ENCODE measurements at places on chromosomes 11 and 22.

GRCh38 chr11:73949246-73949645, 1.6 kb upstream of the DNAJB13 start:
- DNase-seq, result no peak

DNA sequence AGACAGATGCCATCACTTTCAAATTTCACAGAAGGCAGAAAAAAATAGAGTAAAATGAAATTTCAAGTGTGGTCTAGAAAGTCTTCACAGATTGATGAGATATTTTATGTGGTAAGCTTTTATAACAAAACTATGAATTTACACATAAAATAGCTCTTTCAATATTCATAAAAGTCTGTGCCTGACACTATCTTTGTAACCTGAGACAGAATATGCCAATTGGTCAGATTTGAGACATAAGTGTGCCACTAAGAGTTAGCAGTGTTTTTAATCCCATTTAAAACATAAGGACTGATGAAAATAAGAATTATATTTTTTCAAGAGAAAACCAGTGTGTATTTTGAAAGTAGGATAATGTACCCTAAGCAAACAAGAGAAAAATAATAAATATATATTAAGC, 769.5 kb upstream of the LUZP2 start:
- no peak for DNase-seq

DNA sequence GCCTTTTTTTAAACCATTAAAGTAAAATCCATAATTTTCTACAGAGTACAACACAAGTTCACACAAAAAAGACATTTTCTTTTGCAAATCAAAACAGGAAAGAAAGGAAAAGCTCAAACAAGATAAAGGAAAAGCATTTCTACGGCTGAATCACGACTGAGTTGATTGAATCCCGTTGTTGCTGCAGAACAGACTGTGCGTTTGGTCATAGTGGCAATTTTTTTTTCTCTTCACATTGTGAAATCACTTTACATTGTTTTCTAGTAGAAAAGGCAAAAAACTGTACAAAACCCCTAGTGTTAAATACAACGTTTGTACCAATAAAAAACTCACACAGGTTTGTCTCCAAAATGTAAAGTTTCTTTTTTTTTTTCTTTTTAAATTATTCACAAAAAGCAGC, 17.3 kb upstream of the RAPSN start:
- DNase-seq, result no peak

DNA sequence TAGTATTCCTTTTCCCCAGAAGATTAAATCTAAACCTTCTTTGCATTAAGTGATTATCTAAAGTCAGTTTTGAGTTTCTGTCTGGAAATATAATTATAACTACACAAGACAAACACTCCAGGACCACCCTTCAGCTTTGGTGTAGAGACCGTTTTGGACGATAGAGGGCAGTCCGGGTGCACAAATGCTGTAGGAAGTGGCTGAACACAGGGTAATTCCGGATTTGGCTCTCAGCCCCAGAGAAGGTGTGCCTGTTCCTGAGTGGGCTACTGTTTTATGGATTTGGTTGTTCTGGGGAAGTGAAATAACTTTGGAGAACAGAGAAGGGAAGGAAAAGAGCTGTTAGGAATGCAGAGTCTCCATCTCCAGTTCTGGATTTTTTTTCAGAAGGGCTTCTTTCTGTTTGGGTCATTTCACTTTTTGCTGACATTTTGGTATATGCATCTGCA, 14.8 kb downstream of the EXT2 start:
- peak; percentile 32 for DNase-seq

DNA sequence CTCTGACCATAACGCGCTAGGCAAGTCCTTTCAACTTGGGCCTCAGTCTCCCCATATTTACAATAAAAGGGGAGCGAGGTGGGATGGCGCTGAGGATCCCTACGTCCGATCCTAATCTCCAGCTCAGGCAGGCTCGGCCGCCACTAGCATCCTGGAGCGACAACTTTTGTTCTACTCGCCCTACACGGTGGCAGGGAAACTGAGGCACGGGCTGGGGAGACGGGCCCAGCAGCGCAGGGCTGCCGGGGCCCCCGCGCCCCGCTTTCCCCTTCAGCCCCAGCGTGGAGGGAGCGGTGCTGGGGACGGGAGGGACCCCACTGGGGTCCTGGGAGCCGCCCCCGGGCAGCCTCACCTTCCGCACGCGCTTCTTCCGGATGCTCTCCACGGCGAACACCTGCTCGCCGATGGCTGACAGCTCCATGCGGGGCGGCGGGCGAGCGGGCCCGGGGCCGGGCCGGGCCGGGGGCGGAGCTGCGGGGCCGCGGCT, 413 bp downstream of the CBX7 start:
- DNase-seq, result no peak

GRCh38 chr11:75635066-75635862, 33.6 kb downstream of the MAP6 start:
- no peak for DNase-seq

DNA sequence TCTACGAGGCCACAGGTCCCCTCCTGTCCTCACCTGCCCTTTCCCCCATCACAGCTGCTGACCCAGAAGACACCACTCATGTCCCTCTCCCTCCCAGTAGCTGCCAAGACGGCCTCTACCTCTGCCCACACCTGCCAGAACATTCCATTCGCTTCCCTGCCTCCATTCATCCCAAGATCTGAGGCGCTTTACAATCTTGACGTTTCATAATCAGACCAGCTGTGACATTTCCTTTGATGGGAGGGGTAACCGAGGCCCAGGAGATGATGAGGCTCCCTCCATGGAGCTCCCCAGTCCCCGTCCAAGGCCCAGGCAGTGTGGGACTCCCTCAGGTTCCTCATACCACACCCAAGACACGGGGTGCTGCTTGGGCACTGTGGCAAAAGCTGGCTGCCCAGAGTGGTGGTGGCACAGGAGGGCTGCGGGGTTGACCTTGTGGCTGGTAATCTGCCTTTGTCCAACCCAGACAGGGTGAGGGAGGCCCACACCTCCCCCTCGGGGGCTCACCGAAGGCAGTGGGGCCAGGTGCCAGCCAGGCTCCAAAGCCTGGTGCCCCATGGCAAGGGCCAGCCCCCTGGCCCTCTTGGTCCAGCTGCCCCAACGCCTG, 17.3 kb downstream of the PHLDA2 start:
- no peak for DNase-seq

DNA sequence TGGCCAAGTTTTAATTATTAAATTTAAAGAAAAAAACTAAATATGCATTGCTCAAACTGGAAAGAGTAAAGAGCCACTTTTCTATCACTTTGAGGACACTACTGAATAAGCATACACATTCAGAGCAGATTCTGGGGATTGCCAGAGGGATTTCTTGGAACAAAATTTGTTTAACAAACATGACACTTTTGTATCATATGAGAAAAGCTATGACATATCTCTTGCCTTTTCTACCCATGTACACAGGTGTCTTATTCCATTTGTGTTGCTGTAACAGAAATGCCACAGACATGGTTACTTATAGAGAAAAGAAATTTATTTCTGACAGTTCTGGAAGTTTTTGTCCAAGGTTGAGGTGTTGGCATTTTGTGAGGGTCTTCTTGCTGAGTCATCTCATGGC, 13.5 kb upstream of the USP28 start:
- no peak for DNase-seq

DNA sequence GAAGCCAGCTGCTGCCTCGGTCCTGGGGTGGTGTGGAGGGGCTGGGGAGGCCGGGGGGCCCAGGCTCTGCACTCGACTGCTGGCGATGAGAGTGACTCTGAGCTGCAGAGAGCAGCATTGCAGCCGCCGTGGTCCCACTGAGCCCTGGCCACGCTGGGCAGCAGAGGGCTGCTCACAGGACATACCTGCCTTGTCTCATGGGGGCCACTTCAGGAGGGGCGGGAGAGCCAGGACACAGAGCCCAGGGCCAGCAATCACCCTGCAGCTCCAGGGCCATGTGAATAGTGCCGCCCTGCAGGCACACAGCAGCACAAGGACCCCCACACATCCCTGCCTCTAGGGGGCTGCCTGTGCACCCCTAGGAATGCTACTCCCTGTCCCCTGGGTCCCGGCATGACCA, 147.0 kb downstream of the CRYBB2 start:
- DNase-seq, result no peak

GRCh38 chr11:133381761-133382130, 150.6 kb downstream of the OPCML start:
- DNase-seq, result no peak

- DNase-seq, result no peak
These were observed 375.6 kb downstream of the LARGE1 start for GRCh38 chr22:33544707-33545106.

DNA sequence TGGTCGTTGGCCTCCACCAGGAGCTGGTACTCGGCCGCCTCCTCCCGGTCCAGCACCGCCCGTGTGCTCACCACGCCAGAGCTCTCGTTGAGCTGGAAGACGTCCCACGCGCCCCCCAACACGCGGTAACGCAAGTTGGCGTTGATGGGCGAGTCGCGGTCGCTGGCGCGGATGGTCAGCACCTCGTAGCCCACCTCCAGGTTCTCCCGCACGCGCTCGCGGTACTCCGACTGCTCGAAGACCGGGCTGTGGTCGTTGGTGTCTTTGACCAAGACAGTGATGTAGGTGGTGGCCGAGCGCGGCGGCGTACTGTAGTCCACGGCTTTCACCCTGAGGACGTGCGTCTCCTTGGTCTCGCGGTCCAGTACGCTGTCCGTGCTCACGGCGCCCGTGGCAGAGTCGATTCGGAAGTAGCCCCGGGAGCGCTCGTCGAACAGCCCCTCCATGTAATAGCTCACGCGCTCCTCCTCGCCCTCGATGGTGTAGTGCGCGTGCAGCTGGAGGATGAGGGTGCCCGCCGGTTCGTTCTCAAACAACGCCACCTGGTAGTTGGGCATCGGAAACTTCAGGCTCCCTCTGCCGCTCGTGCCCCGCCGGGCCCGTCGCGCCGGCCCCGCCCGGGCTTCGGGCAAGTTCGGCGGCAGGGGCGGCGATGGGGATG, 1.4 kb downstream of the CELSR1 start:
- DNase-seq, result no peak

- DNase-seq, result no peak
These were observed 6.5 kb downstream of the TMEM258 start for GRCh38 chr11:61785837-61786402.

DNA sequence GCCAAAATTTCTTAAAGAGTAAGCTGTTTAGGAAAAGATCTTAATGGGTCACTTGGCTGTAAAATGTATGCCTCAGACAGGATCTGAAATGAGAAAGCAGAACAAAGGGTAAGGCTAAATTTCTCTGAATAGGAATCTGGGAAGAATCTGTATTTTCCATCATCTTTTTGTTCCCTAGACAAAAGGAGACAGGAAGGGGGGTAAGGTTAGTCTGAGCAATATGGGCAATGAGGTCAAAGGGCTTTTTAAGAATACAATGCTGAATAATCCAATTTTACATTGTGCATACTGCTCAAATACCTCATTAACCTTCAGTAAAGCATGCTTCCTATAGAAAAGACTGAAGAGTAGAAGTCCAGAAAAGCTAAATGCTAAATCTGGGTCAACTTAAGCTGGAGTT, 34.6 kb downstream of the CLDN25 start:
- DNase-seq, result no peak

DNA sequence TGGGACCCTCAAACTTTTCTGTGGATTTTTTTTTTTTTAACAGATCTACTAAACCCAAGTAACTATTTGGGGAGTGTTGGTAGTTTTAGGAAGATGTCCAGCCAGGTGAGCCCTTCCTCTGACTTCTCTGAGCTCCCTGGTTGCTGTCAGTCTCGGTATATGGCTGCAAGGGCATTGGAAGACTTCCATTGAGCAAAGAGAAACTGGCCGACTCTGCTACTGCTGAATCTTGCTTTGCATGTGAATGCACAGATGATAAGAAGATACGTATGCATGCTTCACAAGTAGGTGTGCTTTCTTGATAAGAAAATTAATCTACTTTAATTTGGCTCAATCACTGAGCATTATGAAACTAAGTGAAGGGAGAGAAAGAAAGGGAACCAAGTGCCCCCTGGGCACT, 51.1 kb downstream of the BARX2 start:
- DNase-seq, result no peak

DNA sequence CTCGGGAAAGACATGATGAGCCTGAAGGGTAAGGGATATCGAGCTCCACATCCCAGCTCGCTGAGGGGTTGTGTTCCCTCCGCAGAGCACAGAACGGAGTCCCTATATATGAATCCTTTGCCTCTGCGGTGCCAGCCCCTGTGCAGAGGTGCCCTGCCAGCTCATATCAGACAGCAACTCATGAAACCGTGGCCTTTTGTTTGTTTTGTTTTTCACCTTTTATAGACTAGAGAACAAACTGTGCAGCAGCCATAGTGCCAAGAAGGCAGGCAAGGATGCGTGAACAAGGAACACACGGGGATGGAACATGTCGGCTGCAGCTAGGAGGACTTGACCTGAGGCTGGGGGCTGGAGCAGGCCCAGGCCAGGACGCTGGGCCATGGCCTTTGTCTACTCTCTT, 109.8 kb downstream of the PKNOX2 start:
- DNase-seq, result no peak

DNA sequence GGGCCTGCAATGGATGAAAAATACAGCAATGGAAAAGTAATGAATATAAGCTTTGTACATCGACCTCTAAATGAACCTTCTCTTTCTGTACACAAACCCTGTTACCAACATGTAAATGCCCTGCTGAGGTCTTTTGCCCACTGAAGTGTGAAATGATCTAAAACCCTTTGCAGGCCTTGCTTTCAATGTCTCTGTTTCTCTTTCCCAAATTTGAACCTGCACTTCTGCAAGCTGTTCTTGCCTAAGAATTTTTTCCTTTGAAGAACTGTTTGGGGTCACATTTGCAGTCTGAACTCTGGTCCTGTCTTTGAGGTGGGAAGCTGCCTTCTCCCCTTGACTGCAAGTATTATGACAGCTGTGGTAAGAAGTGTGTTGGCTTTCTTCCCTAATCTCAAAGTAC, 1237.1 kb downstream of the FAM181B start:
- no peak for DNase-seq

- DNase-seq, result no peak
These were observed 7.5 kb downstream of the ASCC2 start for GRCh38 chr22:29830585-29830984.

GRCh38 chr22:34038801-34039555, 118.7 kb upstream of the LARGE1 start:
- DNase-seq, result no peak

DNA sequence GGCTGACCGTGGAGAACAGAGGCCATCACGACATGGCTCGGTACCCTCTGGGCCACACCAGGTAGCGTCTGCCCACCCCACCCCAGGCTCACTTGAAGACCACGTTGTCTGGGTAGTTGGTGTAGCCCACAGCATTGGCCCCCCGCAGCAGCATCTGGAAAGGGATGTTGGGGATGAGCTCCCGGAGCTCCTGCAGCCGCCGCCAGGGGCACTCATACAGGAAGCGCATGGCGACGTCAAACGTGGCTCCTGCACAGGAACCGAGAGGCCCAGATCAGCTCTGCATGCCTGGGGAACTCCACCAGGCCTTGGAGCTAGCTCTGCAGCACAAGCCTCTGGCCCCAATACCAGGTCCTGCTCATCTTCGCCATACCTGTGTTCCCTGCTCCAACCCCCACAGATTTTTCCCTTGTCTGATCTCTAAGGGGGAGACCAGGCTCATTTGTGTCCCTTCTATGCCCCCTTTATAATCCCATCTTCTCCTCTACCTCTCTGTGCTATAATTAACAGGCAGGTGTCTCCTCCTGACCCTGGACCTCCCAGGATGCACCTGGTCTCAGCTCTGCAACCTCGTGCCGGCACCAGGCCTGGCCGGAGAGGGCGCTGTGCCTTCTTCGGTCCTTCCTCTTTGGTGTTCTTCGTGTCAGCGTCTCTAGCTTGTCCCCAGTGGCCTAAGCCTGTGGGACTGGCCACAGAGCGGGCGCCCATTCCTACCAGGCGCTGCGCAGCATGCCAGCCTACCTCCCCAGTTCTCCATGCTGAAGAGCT, 5.0 kb upstream of the LRFN4 start:
- peak; percentile 74 for DNase-seq
